ENCODE measurements at places on chromosomes 5 and 9.

GRCh38 chr5:143134269-143134668 lies 269.2 kb downstream of the NR3C1 start:
- DNase-seq = no peak

GRCh38 chr5:78808380-78808779 lies 159.8 kb upstream of the LHFPL2 start:
- DNase-seq = no peak

DNA sequence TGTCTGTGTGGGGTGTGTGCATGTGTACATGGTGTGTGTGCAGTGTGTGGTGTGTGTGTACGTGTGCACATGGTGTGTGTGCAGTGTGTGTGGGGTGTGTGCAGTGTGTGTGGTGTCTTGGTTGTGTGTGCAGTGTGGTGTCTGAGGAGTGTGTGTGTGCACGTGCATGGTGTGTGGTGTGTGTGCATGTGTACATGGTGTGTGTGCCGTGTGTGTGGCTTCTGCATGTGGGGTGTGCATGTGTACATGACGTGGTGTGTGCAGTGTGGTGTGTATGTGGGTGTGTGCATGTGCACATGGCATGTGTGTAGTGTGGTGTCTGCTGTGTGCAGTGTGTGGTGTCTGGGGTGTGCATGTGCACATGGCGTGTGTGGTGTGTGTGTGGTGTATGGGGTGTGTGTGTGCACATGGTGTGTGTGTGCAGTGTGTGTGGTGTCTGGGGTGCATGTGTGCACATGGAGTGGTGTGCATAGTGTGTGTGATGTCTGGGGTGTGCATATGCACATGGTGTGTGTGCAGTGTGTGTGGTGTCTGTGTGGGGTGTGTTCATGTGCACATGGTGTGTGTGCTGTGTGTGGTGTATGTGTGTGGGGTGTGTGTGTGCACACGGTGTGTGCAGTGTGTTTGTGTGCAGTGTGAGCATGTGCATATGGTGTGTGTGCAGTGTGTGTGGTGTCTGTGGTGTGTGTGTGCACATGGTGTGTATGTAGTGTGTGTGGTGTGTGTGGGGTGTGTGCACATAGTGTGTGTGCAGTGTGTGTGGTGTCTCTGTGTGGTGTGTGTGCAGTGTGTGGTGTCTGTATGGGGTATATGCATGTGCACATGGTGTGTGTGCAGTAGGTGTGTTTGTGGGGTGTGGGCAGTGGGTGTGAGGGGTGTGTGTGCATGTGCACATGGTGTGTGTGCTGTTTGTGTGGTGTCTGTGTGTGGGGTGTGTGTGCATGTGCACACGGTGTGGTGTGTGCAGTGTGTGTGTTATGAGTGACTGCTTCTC lies 40.6 kb upstream of the ZNG1F start:
- DNase-seq = no peak

DNA sequence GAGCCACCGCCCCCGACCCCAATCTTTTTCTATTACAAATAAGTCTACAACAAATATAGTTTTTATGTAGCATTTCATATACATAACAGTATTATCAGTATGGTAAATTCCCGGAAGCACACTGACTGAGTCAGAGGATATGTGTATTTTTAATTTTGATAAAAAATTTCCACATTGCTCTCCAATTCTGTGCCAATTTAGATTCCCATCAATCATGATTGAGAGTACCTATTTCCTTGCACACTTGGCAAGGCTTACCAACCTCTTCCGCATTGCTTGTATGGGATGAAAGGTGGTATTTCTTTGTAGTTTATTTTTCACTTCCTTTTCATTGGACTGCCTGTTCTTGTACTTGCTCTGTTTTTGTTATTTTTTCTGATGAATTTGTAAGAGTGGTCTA lies 204.6 kb downstream of the RFX3 start:
- no peak for DNase-seq

GRCh38 chr5:138468133-138468965 lies 3.1 kb downstream of the EGR1 start:
- no peak for DNase-seq

DNA sequence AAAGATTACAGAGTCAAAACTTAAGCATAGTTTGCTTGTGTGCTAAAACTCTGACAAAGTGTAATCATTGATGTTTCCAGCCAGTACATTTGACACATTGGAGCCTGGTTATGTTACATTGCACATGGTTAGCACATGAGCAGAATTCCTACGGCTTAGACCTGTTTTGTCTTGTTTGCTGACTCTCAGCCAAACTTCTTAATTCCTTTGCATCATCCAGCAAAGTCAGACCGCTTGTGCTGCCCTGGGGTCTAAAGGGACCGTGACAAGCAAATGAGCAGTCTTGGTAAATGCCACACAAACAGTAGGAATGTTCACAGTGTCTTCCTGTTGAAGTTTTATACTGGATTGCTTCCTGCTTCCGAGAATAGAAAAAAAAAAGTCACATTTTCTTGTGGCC lies 72.0 kb upstream of the ENTREP1 start:
- DNase-seq = no peak

GRCh38 chr5:124733329-124733650 lies 13.1 kb downstream of the ZNF608 start:
- DNase-seq = no peak

DNA sequence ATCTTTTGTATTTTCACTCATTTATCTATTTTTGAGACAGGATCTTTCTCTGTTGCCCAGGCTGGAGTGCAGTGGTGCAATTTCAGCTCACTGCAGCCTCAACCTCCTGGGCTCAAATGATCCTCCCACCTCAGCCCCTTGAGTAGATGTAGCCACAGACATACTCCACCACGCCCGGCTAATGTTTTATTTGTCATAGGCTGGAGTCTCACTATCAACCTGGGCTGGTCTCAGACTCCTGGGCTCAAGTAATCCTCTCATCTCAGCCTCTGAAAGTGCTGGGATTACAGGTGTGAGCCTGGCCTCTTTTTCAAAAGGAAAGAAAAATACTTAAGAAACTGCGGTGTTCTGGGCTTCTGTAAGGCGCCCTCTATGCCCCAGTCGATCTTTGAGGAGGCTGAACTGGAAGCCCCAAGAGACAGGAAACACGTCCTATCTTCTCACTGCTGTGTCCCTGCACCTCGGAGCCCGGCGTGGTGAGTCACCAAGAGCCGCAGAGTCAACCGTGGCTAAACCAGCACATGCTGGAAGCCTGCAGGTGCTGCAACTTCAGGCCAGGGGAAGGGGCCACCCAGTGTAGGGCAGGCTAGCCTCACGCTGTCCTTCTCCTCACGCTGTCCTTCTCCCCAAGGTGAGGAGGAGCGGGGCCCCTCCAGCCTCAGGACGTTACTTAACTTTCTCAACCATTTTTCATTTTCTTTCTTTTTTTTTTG lies 15.2 kb upstream of the LHX3 start:
- DNase-seq = no peak

DNA sequence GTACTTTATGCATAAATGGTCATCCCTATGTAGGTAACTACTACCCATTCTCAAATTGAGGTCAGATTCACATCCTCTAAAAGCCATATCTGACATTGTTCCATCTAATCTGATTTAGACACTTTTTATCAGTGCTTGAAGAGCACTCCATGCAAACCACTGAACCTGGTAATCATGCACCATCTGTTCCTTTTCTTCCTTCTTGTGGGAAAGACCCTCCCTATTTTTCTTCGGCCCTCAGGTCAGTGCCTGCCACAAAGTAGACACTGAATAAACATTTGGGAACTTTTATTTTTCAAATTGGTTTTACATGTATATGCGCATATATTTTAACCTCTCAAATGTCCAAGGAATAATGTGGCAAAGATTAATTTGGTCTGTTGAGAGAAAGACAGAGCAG lies 26.0 kb upstream of the PDE4D start:
- DNase-seq = no peak

DNA sequence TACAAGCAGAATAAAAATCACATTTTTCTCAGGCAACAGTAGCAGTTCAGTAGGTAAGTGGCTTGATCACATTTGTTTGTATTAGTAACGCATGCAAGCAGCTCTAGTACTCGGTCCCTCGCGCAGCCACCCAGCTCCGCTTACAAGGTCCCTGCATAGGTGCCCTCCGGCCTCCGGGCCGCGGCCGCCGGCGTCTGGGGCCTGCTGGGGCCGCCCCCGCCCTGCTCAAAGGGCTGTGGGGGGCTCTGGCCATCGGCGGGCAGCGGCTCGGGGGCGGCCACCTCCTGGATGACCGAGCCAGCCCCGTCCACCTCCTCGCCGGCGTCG lies 50.2 kb upstream of the UBAC1 start:
- no peak for DNase-seq

DNA sequence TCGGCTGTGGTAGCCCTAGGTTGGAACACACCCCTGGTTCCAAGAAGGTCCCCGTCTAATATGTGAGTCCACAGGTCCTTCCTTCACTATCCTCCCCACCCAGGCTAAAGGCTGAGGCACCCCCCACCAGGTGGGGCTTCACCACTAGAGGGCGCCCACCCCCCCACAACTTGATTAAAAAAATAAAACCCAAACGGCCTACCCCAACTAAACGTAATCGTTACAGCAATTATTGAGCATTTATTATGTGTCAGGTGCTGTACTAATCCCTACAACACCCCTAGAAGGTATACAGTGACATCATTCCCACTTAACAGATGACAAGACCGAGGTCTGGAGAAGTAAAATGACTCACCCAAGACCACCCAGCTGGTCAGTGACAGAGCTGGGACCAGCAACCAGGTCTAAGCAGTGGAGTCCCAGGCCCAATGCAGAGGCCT lies 65.0 kb downstream of the FGF18 start:
- DNase-seq = no peak

- no peak for DNase-seq
These were observed 108.7 kb downstream of the TRIM32 start for GRCh38 chr9:116795821-116796220.

GRCh38 chr5:10789021-10789420 lies 28.0 kb upstream of the DAP start:
- DNase-seq = no peak

- DNase-seq = no peak
These were observed 51.0 kb downstream of the PTPDC1 start for GRCh38 chr9:94135222-94135621.

GRCh38 chr9:116741086-116741740 lies 54.1 kb downstream of the TRIM32 start:
- DNase-seq = no peak

DNA sequence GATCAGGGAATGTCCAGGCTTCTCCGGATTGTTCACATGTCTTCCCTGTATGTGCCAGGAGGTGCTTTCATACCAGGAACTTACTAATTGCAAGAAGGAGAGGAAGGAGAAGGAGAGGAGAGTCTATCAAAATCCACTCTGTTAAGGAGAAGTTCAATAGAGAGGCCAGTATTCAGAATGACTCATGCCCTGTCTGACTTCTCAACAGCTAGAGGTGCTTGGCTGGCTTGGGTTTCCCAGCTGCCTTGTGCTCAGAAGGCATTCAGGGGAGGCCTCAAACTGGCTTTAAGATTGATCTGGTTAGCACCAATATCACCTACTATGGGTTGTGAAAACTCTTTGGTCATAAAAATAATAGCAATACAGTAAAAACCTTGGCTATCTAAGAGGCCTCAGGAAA lies 167.9 kb upstream of the GLRA1 start:
- DNase-seq = no peak

- no peak for DNase-seq
These were observed 127.7 kb upstream of the BASP1 start for GRCh38 chr5:17089690-17090089.
